CD4-positive, alpha-beta T cell (primary cell): ENCODE measurements at places on chromosomes 5 and 9.

DNA sequence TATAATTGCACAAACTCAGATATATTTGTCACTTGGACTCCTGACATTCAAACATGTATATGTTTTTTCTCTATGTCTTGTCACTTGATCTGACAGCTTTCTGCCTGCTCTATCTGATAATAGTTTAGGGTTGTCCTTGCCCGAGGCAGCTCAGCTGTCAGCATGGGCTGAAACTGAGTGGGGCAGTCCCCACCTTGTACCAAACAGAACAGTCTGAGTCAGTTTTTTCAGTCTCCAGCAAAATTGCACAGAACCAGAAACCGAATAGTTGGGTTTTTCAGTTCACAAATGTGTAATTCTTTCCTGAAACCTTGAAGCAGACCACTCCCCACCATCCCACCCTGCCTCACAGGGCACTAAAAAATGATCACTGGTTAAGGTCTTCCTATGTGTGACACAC, 9.5 kb upstream of the HAND1 start:
- DNase-seq: no peak

- DNase-seq: no peak
Measured at GRCh38 chr5:54757541-54757940, 227.9 kb downstream of the ESM1 start.

- no peak for DNase-seq
Measured at GRCh38 chr5:77957931-77958521, 181.9 kb upstream of the TBCA start.

DNA sequence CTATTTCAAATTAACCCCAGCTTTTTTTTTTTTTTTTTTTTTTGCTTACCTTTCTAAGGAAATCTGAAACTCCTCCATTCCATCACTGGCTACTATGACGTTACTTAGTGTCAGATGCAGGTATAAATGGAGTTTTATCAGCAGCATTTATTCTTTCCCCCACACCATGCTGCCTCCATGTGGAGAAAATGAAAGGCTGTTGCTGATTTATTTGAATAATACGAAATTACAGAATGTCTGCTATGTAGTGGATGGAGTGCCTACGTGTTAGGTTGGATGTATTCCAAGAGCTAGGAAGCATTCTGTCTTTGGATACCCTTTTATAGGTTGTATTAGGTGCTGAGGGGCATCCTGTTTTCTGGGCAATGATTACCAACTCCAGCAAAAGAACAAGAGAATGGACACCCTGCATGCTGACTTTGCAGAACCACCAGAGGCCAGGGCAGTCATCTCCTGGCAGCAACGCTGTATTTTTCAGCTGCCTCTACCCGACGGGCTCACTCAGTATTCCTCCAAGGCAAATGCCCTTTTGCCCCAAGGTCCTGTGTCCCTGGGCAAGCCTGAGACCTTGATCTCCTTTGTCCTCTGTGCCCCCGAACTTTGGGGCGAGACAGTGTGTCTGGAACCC, 199.5 kb downstream of the ALDH1A1 start:
- DNase-seq: no peak

- DNase-seq: no peak
Measured at GRCh38 chr9:116877072-116877471, 190.0 kb downstream of the TRIM32 start.

DNA sequence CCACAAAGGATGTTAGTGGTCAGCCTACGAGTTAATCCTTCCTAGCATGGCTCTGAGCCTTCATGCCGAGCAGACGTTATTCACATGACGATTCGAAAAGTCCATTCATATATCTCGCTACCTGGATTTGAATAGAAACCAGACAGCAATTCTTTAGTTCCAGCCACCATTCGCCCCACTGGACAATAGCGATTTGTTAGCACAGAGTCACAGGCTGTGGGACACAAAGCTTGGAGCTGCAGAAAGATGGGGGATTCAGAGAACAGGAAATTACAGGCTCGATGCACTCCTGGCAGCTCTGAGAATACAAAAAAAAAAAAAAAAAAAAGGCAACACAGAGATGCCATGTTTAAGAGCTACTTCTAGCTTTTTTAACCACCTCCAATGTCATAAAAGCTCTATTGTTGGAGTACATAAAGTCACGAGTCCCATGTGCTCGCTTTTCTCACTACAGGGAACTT, 110.7 kb downstream of the NR6A1 start:
- no peak for DNase-seq
